ENCODE measurements at places on chromosomes 13 and 19.

- no peaks in the 10 kb centered on the region for H3K4me1 ChIP-seq
- H3K27ac ChIP-seq = no peak overlapping the region
- DNase-seq = no peak
Measured at GRCh38 chr19:30393729-30394480, 21.7 kb downstream of the ZNF536 start.

DNA sequence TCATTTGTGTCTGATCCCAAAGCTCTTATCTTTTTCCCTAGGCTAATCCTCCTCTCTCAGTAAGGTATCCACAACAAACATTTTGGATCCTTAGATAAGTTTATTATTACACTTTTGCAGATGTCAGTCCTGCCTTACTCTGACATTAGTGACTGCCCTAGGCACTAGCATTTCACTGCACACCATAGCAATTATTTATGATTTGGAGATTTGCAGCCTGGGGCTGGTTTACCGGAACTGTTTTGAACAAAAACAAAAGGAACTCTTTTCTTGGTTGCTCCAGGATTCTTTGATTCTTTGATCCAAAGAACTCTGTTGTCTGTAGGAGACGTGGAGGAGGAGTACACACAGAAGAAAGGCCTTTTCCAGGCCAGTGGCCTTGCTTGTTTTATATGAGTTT lies 80.4 kb downstream of the EDNRB start:
- no peaks in the 10 kb centered on the region for H3K36me3 ChIP-seq
- H3K27ac ChIP-seq = no peak overlapping the region
- H3K4me1 ChIP-seq = no peaks in the 10 kb centered on the region

DNA sequence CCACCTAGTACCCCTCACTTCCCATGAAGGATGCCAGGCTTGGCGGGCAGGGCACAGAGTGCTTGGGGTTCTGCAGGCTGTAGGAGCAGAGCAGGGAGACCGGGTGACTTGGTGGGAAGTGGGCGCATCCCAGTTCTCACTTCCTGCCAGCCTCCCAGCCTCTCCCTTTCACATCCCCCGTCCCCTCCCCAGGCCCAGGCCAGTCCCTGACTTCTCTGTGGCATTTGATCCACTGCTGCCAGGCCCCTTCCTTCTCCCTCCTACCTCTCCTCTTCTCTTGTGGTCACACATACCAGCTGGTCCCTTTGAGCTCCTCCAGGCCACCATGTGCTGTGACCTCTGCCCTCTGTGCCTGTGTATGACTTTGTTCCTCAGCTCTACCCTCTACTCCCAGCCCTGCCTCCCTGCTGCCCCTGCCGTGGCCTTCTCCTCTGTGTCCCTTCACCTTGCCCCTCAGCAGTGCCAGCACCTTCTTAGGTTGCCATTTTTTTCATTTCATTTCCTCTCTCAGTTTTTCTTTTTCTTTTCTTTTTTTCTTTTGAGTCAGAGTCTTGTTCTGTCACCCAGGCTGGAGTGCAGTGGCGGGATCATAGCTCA lies 19.5 kb downstream of the MYO1F start:
- H3K4me1 ChIP-seq = no peaks in the 10 kb centered on the region
- H3K27ac ChIP-seq = no peak overlapping the region
- DNase-seq = no peak
- H3K36me3 ChIP-seq = no peaks in the 10 kb centered on the region
- no peak overlapping the region for H3K4me3 ChIP-seq

GRCh38 chr13:76667551-76667950 lies 218.7 kb downstream of the KCTD12 start:
- H3K36me3 ChIP-seq = no peaks in the 10 kb centered on the region
- H3K27me3 ChIP-seq = no peaks in the 10 kb centered on the region
- H3K4me3 ChIP-seq = no peak overlapping the region
- no peak overlapping the region for H3K27ac ChIP-seq
- peaks cover 3% of the 10 kb centered on the region for H3K4me1 ChIP-seq
- no peak for DNase-seq

DNA sequence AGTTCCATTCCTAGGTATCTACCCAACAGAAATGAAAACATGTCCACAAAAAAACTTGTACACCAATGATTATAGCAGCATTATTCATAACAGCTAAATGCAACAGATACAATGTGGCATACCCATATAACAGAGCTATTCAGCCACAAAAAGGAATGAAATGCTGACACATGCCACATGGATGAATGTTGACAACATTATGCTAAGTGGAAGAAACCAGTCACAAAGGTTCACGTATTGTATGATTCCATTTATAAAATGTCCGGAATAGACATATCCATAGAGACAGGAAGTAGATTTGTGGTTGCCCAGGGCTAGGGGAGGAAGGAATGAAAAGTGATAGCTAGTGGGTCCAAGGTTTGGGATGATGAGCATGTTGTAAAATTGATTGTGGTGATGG lies 10.8 kb downstream of the CRYL1 start:
- no peaks in the 10 kb centered on the region for H3K36me3 ChIP-seq
- no peaks in the 10 kb centered on the region for H3K27me3 ChIP-seq
- H3K27ac ChIP-seq = no peak overlapping the region
- no peaks in the 10 kb centered on the region for H3K4me1 ChIP-seq
- no peak overlapping the region for H3K4me3 ChIP-seq
- no peak for DNase-seq

DNA sequence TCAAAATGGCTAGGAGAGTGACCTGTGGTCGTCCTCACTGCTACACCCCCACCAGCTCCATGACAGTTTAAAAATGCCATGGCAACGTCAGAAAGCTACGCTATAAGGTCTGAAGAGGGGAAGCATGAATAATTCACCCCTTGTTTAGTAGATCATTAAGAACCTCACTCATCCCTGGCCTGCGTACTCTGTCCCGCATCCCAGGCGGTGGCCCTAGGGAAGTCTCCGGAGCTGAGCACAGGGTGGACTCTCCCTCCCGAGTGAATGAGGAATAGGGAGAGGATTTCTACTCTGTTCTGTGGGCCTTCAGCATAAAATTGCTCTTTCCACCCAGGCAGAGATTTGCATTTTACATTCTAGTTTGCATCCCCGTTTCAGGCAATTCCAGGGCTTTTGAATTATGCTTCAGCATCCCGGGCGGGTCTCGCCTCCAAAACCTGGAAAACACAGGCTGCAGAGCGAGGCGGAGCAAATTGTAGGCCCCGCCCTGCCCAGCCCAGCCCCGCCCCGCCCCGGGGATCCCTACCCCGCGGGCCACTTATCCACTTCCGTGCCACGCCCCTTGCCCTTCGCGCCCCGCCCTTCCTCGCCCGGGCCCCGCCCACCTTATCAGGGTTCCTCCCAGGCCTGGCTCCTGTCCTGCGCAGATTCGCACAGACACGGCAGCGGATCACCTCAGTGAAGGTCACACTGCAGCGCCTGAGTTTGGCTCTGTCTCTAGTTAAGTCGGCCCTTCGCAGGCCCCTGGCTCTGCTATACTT lies 7.5 kb upstream of the ZNF525 start:
- H3K27me3 ChIP-seq = no peaks in the 10 kb centered on the region
- H3K27ac ChIP-seq = no peak overlapping the region
- no peak for DNase-seq
- H3K36me3 ChIP-seq = no peaks in the 10 kb centered on the region

DNA sequence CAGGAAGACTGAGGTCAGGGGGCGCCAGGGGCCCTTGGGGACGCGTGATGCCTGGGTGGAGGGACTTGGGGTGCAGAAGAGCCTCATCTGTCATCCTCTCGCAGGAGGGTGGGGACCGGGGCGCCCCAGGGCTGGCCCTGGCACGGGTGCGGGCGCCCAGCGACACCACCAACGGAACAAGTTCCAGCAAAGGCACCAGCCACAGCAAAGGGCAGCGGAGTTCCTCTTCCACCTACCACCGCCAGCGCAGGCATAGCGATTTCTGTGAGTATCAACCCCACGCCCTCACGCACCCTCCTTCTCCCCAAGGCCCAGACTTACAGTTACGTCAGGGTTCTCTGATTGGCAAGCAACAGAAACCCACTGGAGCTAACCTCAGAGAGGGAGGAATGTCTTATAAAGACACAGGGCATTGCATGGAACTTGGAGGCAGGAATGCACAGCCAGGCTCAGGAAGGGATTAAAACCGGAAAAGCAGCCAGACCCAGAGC lies 29.4 kb downstream of the MARK4 start:
- no peaks in the 10 kb centered on the region for H3K27me3 ChIP-seq
- DNase-seq = no peak
- H3K27ac ChIP-seq = no peak overlapping the region
- H3K36me3 ChIP-seq = peaks cover 6% of the 10 kb centered on the region
- no peaks in the 10 kb centered on the region for H3K4me1 ChIP-seq
- no peak overlapping the region for H3K4me3 ChIP-seq

DNA sequence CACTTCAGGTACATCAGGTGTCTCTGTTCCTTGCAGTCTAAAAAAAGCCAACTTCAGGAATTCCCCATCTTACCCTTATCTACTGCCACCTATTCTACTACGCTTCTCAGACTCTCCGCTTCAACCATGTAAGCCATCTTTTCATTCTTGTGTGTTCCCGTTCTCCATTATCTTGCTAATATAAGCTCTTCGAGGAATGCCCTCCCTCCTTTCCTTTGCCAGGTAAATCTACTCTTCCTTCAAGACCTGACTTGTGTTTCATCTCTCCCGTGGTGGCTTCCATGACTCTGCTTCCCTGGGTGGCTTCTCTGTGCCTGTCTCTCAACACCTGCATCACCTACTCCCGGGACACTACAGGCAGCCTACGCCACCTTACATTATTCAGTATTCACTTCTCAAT lies 42.3 kb upstream of the MEDAG start:
- no peaks in the 10 kb centered on the region for H3K4me1 ChIP-seq
- H3K27me3 ChIP-seq = no peaks in the 10 kb centered on the region
- DNase-seq = no peak
- peak overlapping the region; percentile 86 for H3K27ac ChIP-seq
- H3K4me3 ChIP-seq = no peak overlapping the region

DNA sequence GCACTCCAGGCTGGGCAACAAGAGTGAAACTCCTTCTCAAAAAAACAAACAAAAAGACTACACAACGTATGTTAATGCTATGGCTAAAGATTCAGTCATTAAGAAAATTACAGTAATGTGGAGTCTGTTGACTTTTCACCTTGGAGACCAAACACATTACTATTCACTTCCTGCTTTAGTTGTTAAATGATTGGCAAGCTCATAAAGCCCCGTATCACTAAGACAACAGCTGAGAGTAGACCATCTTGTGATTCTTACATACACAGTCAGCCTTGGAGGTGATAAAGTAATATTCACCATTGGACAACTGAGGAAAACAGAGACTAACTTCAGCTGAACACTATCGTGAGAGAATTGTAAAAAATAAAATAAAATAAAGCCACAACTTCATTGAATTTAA lies 86.5 kb downstream of the KCTD12 start:
- H3K27me3 ChIP-seq = no peaks in the 10 kb centered on the region
- H3K4me1 ChIP-seq = no peaks in the 10 kb centered on the region
- H3K36me3 ChIP-seq = no peaks in the 10 kb centered on the region
- H3K27ac ChIP-seq = no peak overlapping the region

DNA sequence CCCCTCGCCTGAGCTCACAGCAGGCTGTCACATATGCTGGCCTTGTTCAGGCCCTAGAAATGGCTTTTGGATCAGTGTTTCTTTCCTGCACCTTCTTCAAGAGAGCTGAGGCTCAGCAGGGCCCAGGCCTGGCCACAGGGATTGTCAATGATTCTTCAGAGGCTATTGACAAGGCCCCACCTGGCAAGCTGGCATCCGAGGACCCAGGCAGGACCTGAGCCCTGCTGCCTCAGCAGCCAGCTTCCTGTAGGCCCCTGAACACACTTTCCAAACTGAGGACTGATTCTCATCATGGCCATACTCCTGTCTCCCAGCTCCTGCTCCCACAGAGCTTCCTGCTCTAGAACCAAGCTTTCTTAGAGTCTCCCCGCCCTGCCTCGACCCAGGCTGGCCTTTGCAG lies 136.8 kb downstream of the UQCRFS1 start:
- no peak overlapping the region for H3K27ac ChIP-seq
- DNase-seq = no peak
- no peaks in the 10 kb centered on the region for H3K4me1 ChIP-seq
- no peaks in the 10 kb centered on the region for H3K36me3 ChIP-seq
- H3K4me3 ChIP-seq = no peak overlapping the region

Data from aorta (tissue), 5 donors.